GM12865 (cell line): ENCODE measurements at places on chromosomes 13 and 19.
A peak's percentile ranks its signal among the peaks of the same experiment; 100 is the strongest.

DNA sequence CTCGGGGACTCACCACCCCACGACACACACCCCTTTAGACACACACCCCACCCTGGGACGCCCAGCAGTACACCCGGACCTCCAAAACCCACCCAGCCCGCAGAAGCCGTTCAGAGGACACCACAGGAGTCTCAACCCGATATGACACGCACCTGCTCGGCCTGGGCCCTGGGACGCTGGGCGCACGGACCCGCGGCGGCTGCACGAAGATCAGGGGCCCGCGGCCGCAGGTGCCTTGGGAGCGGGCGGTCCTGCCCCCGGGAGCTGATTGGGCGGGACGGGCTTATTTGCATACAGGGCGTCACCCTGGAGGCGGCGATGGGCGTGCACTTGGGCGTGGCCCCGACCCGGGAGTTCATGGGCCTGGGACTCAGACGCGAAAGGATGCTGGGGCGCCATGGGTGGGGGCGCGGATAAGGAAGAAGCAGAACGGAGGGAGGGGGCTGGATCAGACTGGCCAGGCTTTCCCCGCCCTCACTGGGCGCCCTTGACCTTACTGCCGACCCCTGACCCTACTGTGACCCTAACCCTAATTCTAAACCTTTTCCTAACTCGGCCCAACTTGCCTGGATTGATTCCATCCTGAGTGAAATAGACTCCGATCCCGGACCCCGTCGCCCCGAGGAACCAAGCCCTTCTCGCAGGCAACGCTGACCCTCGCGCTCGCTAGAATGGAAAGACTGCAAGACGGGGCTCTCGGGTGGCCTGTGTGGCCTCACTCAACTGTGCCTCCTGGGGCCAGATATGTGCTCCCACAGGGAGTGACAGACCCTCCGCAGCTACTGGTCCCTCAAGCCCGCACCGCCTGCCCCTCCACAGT, at the start of gene MEF2B:
Gene MEF2B (minus strand): TSS at position 211 of the 820 bp plus-strand sequence. CDS start 19,528 bp downstream, outside the sequence.
- peak; percentile 88 for DNase-seq

GRCh38 chr13:38582133-38582532, 104.7 kb upstream of the FREM2 start:
- DNase-seq, result peak; percentile 40

GRCh38 chr13:106498158-106498557, 37.3 kb downstream of the EFNB2 start:
- no peak for DNase-seq

- no peak for DNase-seq
Observed at GRCh38 chr19:51710163-51710562, 13.6 kb downstream of the HAS1 start.

GRCh38 chr19:15422296-15423075, 3.7 kb upstream of the AKAP8L start:
- DNase-seq, result no peak

DNA sequence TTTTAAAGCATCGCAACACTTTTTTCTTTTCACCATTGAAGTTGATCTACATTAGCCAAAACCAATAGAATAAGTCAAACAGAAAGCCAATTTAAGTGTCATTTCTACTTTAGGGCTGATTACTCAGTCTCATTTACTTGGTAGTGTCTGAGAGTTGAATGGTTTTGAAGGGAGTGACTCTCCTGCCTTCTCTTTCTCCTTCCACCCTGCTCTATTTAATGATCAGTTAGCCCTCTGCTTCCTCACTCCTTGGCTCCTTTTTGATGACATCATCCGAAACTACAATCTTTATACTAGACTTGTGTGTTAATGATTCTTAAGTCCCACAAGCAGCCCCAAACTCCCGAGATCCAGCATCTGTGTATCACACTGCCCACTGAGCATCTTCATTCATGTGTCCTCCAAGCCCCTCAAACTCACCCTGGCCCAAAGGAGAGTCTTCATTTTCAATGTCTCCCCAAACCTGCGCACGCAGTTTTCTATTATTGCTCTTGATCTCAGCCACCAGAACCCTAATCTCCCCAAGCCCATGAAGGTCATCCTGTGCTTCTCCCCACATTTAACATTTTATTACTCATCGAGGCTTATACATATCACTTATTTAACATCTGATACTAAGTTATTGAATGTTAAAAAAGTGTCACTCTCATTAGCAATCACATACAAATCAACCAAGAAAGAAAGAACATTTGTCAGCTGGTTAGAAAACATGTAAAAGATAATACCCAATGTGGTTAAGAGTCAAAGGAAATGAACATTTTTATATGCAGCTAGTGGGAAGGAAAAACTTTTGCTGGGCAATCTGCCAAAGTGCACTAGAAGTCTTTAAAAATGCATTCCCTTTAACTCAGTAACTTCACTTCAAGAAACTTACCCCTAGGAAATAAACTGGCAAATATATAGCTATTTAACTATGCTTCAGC, 32.2 kb upstream of the ARGLU1 start:
- DNase-seq, result no peak

- no peak for DNase-seq
Observed at GRCh38 chr13:32257649-32258048, 57.5 kb downstream of the ZAR1L start.

DNA sequence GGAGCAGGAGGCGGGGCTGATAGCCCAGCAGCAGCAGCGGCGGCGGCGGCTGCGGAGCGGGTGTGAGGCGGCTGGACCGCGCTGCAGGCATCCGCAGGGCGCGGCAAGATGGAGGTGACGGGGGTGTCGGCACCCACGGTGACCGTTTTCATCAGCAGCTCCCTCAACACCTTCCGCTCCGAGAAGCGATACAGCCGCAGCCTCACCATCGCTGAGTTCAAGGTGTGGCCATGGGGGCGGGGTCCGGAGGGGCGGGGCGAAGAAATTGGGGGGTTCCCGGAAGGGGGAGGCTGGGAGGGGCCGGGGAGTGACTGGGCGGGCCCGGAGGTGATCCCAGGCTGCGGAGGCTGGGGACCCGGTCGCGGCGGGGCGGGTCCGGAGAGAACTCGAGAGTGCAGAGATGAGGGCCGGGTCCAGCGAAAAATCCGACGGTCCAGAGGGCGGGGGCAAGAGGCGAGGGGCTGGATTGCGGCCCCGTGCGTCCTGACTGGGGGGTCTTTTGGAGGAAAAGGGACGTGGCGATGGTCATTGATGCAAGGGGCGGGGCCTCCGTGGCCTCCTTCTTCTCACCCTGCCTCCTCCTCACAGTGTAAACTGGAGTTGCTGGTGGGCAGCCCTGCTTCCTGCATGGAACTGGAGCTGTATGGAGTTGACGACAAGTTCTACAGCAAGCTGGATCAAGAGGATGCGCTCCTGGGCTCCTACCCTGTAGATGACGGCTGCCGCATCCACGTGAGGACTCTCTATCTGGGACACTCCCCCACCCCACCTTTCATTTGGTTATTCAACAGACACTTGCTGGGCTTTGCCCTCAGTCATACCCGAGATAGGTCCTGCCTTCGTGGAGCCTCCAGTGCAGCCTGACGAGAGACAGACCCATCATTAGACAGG, at the start of gene TBCB:
Gene TBCB (plus strand): TSS at position 16 of the 891 bp plus-strand sequence. CDS start 93 bp downstream, at position 109.
- DNase-seq, result no peak

DNA sequence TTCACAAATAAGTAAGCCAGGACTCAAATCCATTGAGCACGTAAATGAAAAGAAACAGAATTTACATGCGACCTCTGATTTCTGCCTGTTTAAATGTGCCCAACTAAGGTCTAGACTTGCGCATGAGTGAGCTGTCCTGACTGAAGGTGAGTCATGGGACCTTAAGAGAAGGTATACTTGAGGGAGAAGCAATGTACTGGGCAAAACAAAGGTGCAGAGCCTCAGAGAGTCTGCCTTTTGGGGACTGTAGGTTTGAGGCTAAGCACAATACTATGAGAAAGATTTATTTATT, 45.8 kb downstream of the UFM1 start:
- DNase-seq, result no peak

- DNase-seq, result no peak
Observed at GRCh38 chr13:64877176-64877575, 2353.0 kb downstream of the PCDH9 start.

DNA sequence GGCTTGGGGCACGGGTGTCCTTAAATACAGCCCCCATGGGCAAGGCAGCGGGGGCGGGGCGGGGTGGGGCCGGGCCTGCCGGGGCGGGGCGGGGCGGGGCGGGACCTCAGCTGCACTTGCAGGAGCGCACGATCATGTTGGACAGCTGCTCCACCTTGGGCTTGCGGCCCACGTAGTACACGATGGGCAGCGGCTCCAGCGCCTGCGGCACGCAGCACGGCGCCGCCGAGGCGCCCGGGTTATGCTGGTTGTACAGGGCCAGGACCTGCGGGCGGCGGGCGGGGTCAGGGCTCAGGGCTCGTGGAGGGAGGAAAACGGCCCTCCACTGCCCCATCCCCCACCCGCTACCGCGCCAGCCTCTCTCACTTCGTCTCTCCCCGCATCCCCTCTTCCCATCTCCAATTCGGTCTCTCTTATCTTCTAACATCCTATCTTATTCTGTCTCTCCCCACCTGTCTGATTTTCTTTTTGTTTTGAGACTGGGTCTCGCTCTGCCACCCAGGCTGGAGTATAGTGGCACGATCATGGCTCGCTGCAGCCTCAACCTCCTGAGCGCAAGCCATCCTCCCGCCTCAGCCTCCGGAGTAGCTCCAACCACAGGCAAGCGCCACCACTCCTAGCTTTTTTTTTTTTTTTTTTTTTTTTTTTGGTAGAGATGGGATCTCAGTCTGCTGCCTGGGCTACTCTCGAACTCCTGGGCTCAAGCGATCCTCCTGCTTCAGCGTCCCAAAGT, 21.1 kb downstream of the CCDC97 start:
- DNase-seq, result no peak

DNA sequence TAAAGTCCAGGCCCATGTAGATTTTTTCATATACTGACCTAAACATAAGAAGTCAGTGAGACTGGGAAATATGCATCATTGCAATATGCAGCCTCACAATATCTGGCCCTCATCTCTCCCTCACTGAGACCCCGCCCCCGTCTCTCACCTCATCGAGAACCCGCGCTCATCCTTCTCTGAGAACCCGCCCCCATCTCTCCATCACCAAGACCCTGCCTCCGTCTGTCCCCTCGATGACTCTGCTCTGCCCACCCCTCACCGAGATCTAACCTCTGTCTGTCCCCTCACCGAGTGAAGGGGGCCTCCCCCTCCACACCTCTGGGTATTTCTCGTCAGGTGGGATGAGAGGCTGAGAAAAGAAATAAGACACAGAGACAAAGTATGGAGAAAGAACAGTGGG, 20.5 kb upstream of the ZNF846 start:
- DNase-seq, result no peak

- no peak for DNase-seq
Observed at GRCh38 chr19:41355035-41355434, 1.3 kb upstream of the TGFB1 start.

DNA sequence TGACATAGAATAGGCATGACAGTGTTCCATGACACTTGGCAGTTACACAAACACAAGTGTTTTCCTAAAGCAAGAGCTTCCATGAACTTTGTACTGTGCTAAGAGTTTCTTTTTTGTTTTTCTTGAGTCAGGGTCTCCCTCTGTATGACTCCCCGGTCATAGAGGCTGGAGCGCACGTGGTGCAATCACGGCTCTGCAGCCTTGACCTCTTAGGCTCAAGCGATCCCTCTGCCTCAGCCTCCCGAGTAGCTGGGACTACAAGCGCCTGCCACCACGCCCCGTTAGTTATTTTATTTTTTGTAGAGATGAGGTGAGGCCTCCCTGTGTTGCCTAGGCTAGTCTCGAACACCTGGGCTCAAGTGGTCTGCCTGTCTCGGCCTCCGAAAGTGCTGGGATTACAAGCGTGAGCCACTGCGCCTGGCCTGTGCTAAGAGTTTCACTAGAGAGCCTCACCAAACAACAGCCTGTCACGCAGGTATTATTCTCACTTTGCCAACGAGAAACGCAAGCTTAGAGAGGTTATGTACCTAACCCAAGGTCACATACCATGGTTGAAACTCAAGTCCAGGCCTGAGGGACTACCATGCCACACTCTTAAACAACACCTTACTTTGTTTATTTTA, 355.9 kb downstream of the KLF12 start:
- DNase-seq, result no peak

- no peak for DNase-seq
Observed at GRCh38 chr19:31641591-31641990, 292.4 kb upstream of the TSHZ3 start.

DNA sequence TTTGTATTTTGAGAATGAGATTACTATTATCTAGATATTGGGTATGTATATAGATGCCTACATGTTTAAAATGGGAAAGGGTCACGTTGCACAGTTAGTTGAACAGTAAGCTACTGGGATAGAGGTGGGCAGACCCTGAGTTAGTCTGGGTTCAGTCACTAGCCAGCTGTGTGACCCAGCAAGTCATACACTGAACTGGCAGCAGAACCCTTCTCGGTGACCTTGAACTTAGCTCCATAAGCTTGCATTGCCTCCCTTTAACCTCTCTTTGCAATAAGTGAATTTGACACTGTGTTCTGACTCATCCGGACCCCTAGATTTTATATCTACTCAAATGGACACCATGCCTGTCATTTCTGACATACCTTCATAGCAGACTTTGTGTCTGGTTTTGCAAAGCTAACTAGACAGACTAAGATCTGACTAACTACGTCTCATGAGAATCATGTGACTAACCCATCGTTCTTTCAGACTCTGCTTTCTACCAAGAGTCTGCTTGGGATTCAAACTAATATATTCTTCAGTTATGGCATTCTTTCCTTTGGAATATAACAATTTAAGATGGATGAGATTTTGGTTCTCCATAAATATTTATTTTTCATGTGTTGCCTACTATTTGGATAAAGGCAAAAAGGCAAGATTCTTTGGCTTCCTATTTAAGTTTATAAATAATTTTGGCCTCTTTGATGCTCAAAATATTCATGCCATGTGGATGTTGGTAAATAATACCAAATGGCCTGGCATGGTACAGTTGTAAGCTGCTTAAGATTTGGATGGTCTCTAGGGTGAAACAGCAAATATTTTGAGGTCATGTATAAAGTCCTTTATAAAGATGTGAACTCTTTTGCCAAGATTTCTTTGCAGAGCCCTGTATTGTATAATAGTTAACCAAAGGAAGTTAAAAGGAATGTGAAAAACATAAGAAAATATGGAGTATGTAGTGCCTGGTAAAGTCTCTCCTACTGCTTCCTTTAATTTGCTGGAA, 159.3 kb downstream of the ITGBL1 start:
- no peak for DNase-seq

DNA sequence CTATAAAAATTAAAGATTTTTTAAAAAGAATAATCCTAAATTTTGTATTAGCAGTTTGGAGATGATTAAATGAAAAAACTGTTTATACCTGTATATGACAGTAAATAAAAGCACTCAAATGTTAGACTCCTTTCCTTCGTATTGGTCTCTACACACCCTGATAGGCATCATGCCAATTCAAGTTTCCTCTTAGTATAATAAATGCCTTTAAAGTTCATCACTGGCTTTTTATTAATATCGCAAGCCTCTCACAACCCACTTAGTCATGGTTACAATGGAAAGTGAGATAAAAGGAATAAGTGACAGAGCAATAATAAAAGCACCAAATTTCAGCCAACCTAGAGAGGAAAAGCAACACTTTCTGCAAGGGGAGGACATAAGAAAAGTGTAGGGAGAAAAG, 102.2 kb downstream of the PIBF1 start:
- DNase-seq, result no peak

- no peak for DNase-seq
Observed at GRCh38 chr13:59279576-59279975, 884.2 kb downstream of the DIAPH3 start.

- DNase-seq, result peak; percentile 24
Observed at GRCh38 chr19:44576843-44577565, 36.4 kb upstream of the IGSF23 start.

GRCh38 chr13:34435338-34435737, 506.7 kb upstream of the NBEA start:
- DNase-seq, result no peak
